ENCODE measurements at places on chromosomes 1 and 21.

GRCh38 chr1:197909384-197909783 is 7.0 kb downstream of the C1orf53 start:
- no peak for DNase-seq

- no peak for DNase-seq
Measured at GRCh38 chr1:53619367-53620060, 119.5 kb downstream of the GLIS1 start.

DNA sequence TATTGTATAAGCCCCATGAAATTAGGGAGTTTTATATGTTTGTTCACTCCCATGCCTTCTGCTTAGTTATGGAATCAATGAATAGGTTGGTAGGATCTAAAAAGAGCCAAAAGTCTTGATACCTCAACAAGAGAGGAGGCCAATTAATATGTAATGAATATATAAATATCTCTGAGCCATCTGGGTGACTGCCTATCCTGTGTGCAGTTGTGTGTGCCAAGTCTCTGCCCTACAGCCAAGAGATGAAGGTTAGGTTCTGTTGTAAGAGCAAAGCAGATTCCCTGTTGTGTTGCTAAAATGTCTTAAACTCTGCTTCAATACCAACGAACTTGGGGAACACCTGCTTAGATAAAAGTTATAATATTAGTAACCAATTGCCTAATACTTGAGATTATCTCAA is 61.8 kb upstream of the GORAB start:
- DNase-seq: no peak

DNA sequence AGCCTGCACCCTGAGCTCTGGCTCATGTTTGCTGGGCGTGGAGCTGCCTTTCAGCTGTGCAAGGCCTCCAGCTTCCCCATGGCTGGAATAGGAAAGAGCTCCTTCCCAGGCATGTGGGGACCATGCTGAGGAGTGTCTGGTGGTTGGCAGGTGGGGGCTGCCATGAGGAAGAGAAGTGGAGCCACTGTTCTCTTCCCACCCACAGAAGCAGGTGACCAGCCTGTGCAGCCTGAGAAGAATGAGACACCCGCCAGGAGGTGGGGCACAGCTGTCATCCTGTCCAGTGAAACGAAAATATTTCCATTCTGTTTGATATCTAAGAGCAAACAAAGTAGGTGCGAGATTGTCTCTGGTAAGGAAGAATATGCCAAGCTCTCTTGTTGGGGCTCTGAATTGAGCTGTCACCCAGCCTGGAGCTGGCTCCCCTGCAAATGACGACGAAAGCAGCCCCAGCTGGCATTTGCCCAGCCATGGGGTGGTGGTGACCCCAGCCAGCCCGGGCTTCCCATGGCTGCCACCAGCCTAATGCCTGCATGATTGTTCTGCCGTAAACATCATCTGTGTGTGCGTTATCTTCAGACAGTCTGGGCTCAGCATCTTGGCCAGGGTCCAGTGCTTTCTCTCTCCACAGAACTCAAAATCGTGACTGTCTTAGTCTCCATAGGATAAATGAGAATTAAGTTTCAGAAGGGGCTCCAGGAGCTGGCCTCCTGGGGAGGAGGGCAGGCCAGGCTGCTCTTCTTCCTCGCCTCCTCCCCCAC is 429.8 kb upstream of the VAMP3 start:
- no peak for DNase-seq

- DNase-seq: no peak
Measured at GRCh38 chr1:154733621-154734020, 125.6 kb upstream of the ADAR start.

GRCh38 chr1:60989749-60990713 is 92.3 kb upstream of the NFIA start:
- no peak for DNase-seq

All from trophoblast cell (in vitro differentiated cells and primary cell).